ENCODE measurements at places on chromosomes 2 and 18.

GRCh38 chr2:161703863-161704262 lies 79.6 kb downstream of the SLC4A10 start:
- DNase-seq = peak; percentile 32

DNA sequence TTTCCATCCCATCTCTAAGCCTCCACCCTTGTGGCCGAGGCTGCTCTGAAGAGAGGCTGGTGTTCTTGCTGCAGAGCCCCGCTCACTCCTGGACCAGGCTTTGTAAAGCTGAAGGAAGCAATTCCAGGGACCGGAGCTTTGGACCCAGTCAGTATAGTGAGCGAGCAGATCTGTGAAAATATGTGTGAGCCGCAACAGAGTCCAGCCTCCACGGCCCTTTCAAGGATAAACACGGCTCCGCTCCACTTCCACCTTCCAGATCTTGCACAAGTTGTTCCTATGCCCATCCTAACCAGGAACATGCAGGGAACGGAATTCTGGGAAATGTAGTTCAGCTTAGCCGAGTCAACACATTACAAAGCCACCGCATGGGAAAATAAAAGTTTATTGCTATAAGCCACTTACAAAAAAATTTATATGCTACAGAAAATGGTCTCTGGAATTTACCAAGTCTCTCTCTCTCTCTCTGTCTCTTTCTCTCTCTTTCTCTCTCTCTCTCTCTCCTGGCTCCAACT lies 151.7 kb upstream of the ZNF521 start:
- no peak for DNase-seq

- no peak for DNase-seq
These were observed 294.8 kb downstream of the ZEB2 start for GRCh38 chr2:144225076-144225475.

DNA sequence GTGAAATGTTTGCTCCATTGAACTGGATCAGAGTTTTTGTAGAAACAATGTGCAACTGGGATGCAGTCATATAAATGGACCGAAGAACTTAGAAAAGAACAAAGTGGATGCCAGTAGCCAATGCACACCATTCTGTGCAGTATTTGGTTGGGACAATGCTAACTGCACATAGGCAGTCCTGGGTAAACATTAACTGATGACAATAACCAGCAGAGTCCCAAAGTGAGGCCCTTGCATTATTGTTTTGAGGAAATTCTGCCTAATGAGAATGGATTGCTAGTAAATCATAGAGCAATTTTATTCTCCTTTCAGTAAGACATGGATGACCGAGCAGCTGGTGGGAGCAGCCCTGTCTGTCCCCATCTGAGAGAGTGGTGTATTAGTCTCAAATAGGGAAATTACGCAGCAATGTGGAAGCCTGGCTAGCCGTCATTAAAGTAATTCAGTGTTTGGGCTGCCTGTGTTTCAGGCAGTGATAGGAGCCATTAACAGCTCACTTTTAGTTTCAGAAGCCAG lies 94.9 kb downstream of the KCTD1 start:
- no peak for DNase-seq

- no peak for DNase-seq
These were observed 52.1 kb upstream of the COPS8 start for GRCh38 chr2:237033536-237034060.

GRCh38 chr2:69375494-69376353 lies 11.3 kb downstream of the GFPT1 start:
- DNase-seq = peak; percentile 56

GRCh38 chr2:231781798-231782726 lies 980 bp upstream of the PDE6D start:
- DNase-seq = peak; percentile 17

- DNase-seq = no peak
These were observed 71.7 kb downstream of the ZFP36L2 start for GRCh38 chr2:43154685-43155084.

DNA sequence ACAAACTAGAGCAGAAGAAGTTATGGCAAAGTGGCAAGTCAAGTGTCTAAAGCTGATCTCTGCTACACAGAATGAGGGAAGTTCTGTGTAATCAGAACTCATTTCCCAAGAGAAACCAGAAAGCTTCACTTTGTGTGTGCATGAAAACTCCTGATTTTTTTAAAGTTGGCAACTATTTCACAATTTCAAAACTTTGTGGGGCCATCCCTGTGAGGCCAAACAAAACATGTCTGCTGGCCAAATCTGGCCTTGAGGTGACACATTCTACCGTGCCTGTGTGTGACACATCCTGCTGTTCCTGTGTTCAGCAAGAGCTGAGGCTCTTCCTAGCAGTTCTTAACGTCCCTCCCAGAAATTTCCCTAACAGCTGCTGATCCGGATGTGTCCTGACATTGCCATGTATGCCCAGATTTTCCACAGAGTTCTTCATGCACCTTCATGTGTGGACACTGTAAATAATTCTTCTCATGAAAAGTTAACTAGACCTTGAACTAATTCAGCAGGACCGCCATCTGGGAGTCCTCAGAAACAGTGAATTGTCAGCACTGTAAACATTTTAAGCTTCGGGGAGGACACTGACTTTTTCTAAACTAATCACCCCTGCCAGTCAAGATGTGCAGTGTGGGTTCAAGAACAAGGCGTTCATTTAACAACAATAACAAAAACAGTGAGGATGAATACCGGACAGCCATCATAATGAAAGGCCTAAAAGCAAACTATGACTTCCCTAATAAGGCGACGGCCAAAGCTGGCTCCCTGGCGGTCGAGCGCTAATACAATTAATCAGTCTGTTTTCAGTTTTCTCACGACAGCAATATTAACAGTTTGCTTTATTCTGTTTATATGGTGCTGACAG lies 99.0 kb downstream of the PLEKHM3 start:
- DNase-seq = no peak

DNA sequence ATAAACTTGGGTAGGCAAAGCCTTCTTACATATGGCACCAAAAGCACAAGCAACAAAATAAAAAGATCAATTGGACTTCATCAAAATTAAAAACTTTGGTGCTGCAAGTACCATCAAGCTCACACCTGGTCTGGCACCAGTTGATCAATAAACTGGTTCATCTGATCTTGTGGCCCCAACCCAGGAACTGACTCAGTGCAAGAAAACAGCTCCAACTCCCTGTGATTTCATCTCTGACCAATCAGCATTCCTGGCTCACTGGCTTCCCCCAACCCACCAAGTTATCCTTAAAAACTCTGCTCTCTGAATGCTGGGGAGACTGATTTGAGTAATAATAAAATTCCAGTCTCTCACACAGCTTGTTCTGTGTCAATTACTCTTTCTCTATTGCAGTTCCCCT lies 8.4 kb downstream of the EPG5 start:
- no peak for DNase-seq

- no peak for DNase-seq
These were observed 182.1 kb downstream of the ANKRD30B start for GRCh38 chr18:14930076-14930475.

DNA sequence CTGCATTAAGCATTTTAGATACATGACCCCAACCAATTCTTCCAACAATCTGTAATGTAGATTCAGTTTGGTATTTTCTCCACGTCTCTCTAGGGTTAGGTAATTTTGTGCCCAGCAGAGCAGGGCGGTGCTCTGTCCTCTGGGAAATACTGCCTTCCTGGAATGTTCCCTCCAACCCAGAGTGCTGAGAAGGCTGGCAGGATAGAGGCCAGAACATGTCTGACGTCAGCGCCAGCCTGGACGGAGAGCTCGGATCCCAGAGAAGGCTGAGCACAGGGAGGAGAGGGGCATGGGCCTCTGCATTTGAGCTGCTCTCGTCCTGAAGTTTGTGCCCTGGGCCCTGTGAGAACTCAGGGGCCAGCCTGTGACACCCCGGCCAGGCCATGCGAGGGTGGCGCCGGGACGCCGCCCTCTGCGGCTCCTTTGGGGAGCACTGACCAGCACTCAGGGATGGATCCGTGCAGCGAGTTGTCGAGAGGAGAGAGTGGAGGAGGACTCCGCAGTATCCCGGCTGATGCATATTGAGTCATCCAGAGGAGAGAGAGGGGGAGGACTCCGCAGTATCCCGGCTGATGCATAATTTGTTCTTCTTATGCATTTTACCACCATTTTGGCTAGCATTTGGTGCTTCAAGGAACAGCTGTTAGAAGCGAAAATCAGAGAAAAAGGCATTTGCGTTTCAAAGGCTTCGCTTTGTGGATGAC lies 80.0 kb upstream of the PXDN start:
- DNase-seq = no peak

- DNase-seq = peak; percentile 26
These were observed 98.2 kb upstream of the B3GNT7 start for GRCh38 chr2:231297108-231297908.

DNA sequence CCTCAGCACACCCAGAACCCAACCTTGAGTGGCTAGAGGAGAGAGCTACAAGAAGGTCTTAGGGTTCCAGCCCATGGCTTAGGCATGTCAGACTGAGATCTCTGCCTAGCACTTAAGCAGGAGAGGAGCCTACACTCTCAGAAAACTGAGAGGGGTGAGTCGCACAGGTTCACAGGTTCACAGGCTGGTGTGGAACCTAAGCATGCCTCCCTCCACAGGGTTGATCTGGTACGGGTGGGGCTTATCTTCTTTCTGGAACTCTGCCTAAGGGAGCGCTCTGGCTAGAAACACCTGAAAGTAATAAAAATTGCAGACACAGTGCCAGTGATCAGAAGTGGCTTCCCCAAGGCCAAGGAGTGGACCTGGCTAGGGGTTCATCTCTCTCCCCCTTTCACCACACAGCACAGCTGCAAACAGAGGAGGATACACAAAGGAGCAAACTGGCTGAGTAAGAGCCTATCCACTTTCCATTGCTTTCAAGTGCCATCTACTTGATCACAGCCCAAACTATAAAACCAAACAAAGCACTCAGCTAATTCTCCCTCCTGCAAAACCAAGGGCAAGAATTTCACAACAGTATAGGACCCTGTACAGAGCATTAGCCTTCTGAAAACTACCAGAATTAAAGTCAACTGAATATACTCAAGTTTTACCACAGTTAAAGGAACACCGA lies 481.9 kb upstream of the SETBP1 start:
- DNase-seq = no peak

DNA sequence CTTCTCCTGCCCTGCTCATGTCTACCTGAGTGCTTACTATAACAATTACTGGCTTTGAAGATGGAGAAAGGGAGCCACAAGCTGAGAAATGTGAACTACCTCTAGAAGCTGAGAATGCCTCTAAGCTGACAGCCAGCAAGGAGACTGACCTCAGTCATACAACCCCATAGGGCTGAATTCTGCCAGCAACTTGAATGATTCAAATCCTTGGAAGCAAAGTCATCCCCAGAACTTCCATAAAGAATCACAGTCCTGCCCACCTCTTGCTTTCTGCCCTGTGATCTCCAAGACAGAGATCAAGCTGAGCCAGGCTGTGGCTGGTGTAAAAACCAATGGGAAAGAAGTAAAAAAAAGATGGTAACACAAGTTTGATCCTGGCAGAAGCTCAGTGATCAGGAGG lies 288.2 kb upstream of the SPHKAP start:
- no peak for DNase-seq

DNA sequence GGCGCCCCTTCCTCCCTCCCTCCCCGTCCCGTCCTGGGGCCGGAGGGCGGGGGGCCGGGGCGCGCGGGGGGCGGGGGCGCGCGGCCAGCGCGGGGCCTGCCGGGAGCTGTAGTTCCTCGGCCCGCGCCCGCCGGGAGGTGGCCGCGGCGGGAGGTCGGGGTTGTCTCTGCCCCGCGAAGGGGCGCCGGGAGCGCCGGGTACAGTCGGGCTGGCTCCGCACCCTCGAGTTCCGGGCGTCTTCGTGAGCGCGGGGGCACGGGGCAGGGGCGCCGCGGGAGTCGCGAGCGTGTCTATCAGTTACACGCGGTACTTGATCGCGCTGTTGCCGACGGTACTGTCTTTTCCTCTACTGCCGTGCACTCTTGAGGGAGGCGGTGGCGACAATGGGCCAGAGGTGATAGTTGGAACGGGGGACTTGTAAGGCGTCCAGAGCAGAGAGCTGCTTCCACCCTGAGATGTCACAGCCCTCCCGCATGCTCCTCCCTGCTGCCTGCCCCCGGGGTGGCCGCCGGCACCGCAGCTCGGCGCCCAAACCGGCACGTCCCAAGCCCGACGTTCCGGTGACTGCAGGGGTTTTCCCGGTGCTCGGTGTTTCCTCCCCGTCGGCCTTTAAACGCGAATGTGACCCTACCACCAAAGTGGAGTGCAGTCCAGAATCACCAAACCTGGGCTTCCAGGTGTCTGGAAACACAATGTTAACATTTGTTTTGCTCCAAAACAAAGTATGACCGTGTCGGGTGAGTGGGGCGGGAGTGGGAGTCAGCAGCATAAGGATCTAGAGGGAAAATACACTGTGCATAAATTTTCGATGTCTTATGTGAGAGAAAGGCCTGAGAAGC lies at the start of gene PRKD3:
Gene PRKD3 (minus strand): TSS at position 48 of the 839 bp plus-strand sequence. CDS start 8,309 bp downstream, outside the sequence.
- DNase-seq = peak; percentile 55

- no peak for DNase-seq
These were observed 168.6 kb downstream of the PRKCE start for GRCh38 chr2:45820048-45820447.

- peak; percentile 16 for DNase-seq
These were observed 14.9 kb upstream of the ITM2C start for GRCh38 chr2:230849633-230850357.

DNA sequence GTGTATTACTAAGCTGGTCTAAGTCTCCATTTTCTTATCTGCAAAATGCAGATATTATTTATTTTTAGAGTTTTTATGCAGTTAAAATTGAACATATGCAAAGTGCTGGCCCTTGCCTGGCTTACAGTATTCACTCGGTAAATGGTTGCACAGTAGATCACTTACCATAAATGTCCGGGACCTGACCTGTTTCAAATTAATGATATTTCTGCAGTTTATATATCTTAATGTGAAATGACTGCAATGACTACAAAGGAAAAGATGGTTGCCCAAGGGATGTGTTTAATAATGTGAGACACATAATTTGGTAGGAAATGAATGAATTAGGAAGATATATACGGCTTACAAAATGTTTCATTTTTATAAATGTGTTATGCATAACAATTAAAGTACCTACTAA lies 37.1 kb downstream of the LRRC30 start:
- no peak for DNase-seq

DNA sequence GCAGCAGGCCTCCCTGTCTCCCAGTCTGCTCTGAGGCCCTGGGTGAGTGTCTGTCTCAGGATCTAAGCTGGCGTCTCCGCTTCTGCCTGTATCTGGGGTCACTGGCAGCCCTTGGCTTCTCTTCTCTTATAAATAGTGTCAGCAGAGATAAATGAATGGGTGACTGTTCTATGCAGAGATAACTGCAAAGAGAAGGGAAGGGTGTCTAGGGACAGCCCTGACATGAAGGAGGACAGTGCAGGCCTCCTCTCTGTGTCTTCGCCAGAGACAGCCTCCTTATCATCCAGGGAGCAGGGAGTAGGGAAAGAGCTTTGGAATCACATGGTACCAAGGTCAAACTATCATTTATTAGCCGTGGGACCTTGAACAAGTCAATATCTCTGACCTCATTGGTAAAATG lies 28.3 kb upstream of the GMPPA start:
- no peak for DNase-seq

GRCh38 chr2:158729873-158730620 lies 65.1 kb upstream of the DAPL1 start:
- no peak for DNase-seq
